ENCODE measurements at places on chromosomes 2 and 18. TPM values are rescaled to one million over a fixed set of nuclear protein-coding genes. Genes with fewer than 3 reads are reported as not detected.

DNA sequence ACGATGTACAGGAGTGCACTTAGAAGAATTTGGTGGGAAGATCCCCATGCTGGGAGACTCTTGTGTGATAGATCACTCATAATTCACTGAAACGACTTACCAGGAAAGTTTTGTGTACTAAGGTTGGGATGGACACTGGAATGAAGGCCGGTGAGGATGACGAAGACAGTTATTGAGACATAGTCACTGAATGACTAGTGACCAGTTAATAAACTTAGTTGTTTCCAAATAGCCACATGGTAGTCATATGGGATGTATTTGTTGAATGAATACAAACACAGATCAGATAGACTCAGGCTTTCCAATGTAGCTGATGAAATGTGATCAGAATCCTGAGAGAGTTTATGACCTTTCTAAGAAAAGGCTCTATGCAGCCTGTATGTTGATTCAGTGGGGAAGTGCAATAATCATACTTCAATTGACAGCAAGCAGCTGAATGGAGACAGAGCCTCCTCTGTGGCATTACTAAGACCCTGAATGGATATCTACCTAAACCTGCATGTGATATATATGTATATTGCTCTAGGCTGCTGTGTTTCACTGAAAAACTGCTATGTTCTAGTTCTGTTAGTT, 20.4 kb downstream of the GDF7 start:
- no peak for DNase-seq

GRCh38 chr2:232444409-232445148, 11.4 kb upstream of the ALPI start:
- no peak for DNase-seq

- DNase-seq, result no peak
Observed at GRCh38 chr2:74847070-74847858, 13.3 kb downstream of the HK2 start.

GRCh38 chr2:61911510-61911909, 6.0 kb downstream of the COMMD1 start:
- no peak for DNase-seq

DNA sequence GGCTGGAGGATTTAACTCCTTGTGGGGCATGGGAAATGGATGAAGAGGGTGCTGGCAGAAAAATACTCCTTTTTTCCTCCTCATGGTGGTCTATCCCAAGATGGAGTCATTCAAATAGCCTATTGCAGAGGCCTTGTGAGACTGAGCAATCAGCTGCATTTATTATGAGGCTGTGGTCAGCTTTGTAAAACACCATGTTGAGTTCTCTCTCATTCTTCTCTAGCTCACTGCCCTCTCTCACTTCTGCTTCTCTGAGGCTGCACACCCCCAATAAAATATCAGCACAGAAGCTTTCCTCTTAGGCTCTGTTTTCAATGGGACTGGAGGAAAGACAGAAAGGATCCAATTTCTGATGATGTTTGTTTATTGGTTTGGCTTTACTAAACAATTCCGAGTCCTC, 467.1 kb downstream of the ADCYAP1 start:
- DNase-seq, result no peak

DNA sequence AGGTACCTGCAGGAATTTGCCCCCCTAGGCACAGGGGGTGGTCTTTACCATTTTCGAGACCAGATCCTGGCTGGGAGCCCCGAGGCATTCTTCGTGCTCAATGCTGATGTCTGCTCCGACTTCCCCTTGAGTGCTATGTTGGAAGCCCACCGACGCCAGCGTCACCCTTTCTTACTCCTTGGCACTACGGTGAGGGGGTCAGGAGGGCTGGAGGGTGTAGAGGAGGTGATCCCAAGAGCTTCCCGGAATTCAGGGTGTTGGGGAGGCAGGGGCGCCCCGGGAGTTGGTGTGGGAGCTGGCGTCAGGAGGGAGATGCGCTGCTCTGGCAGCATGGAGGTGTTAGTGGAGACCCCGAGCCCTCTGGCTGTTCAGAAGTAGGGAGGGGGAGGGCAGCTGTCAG, 3.2 kb downstream of the GMPPA start:
- DNase-seq, result no peak

- DNase-seq, result no peak
Observed at GRCh38 chr2:160157861-160158829, 41.9 kb downstream of the ITGB6 start.

DNA sequence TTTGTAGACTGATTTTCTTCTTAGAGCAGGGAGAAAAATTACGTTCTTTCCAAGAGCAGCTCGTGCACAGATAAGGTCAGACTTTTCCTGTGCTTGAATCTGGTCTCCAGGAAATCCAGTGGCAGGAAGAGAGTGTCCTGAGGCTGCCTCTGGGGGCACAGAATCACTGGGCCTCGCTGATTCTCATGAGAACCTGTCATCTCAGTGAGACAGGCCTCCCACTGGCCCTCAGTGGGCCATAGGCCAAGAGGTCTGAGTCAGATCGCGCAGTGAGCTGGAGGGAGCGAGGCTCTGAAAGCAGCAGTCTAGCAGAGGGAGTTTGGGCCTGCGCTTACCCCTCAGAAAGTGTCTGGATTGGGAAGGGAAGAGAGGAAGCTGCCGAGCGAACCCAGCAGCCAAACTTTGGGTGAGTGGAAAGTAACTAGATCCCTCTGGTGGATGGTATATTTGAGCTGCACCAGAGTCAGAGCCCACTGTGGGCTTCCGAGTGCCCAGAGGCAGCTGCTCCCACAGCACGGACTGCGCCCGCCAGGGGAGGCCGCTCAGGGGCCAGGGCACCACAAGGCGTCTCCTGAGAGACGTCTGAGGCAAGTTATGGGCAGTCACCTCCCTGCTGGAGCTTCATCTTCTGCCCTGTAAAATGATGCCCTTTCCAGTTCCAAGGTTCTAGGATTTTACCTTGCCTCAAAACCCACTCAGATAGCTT, 8.2 kb downstream of the GDF7 start:
- DNase-seq, result no peak

DNA sequence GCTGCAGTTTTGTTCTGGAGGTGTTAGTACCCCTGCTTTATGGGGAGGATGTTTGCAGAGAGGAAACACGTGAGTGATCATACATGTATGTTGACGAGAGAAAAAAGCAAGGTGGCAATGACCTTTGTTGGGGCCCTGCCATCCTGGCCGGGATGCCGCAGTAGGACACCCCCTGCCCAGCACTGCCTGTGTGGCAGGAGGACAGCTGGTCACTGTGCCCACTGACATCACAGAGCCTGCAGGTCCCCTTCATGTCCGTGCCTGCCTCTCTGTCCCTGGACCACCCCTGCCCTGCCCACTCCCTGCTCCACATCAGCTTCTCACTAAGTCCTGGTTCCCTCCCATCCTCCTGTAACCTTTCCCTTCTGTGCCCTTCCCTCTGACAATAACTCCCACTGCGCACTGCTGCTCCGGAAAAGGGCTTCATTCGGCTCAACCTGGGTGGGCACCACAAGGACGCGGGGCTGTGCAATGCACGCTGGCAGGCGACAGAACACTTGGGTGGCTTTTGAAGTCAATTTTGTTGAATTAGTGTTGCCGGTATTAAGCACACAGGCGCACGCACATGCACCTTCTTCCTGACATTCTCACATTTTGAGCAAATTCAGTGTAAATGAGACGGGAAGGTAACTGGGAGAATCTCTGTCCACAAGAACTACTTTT, 51.5 kb upstream of the TWIST2 start:
- DNase-seq, result no peak

DNA sequence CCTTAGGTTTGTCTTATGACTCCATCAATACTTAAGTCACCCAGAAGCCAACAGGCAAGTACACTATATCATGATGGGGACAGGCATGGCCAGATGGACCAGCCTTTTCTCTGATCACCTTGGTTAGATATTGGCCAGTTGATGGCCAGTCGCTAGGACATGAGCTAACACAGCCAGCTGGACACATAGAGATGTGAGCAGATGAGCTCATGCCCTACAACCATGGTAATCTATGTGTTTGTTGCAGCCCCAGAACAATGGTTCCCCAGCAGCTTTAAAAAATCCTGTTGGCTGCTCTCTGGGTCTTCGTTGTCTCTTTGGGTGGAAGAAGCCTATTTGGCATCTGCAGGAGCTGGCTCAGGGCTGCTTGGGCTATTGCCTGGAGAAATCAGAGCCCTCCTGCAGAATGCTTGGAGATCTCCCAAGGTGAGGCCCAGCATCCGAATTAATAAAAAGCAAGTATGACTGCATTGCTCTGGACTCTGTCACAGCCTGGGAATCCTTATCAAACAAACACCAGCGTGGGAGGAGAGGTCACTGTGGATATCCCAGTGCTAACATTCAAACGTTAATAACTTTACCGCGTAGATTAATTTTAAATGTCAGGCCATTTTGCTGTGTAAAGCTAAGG, 62.3 kb upstream of the KLHL29 start:
- DNase-seq, result no peak

GRCh38 chr2:201058914-201059313, 12.6 kb downstream of the HYCC2 start:
- DNase-seq, result no peak

GRCh38 chr2:187008111-187008510, 159.1 kb upstream of the ZSWIM2 start:
- DNase-seq, result no peak

DNA sequence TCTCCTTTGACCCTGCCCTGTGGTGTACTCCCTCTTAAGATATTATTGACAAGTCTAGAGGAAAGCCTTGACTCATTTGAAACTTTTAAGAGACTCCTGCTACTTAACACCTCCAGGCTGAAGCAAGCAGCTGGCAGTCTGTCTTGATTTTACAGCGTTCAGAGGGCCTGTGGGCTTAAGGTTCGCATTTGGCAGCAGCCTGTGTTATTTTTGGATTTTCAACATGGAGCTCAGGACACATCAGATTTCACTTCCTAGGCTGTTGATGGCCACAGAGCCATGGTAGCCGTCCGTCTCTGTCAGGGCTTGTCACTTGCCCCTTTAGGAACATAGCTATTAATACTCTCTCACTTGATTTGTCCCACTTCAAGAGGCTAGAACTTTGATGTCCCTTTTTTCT, 73.6 kb downstream of the VWA3B start:
- no peak for DNase-seq

- DNase-seq, result no peak
Observed at GRCh38 chr2:31168291-31168690, 30.1 kb upstream of the GALNT14 start.

DNA sequence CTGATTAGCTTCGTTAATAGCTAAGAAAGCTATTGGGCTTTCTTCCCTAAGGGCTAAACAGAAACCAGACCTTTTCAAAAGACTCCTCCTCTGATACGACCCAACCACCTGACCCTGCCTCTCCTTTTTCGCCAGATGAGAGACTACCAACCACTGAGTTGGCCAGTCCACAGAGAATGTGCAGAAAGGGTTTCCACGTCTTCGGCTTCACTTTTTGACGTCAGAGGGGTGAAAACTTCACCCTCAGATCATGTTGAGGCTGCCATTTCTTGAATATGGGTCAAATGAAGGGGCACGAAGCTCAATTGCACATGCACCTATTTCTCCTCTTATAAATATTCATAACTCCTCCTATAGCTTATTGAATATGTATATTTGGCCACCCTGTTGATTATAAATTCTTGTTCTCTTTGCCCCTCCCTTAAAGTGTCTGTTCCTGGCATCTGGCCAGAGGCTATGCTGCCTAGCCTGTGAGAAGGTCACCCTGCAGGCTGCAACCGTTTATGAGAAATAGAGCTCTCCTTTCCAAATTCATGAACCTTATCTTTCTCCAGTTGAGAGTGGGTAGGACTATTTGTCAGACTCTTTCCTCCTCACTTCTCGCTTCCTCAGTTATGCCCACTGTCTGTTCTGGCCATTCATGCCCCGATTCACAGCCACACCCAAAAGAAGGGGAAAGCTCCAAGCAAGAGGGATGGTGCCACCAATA, 301.6 kb downstream of the STK39 start:
- DNase-seq, result no peak

DNA sequence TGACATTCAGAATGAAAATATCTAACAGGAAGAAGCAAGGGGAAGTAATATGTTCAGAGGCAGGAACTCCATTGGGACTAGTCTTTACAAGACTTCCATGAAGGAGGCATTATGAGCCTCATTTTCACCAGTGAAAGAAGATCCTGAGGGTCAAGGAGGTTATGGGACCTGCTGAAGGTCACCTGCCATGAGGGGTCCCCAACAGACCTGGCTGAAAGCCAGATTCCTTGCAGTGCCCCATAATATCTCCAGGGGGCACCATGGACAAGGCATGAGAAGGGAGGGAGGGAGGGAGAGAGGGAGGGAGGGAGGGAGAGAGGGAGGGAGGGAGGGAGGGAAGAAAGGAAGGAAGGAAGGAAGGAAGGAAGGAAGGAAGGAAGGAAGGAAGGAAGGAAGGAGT, 27.9 kb downstream of the XDH start:
- DNase-seq, result no peak

SNED1 gene
- 6.1 TPM for polyA plus RNA-seq

SERPINB5 gene
- not detected for polyA plus RNA-seq

GCA gene
- polyA plus RNA-seq, result 38.0 TPM

REG3A gene
- not detected for polyA plus RNA-seq

ARHGAP25 gene
- polyA plus RNA-seq, result 8.3 TPM

SPR gene
- 10.1 TPM for polyA plus RNA-seq

TRABD2A gene
- polyA plus RNA-seq, result 0.59 TPM

UNC80 gene
- 2.0 TPM for polyA plus RNA-seq

PJVK gene
- polyA plus RNA-seq, result 13.9 TPM

PDE11A gene
- 6.7 TPM for polyA plus RNA-seq

FEV gene
- 0.14 TPM for polyA plus RNA-seq

AGBL5 gene
- polyA plus RNA-seq, result 65.2 TPM
